HS-5 (cell line): ENCODE measurements at places on chromosomes 2 and 18.

DNA sequence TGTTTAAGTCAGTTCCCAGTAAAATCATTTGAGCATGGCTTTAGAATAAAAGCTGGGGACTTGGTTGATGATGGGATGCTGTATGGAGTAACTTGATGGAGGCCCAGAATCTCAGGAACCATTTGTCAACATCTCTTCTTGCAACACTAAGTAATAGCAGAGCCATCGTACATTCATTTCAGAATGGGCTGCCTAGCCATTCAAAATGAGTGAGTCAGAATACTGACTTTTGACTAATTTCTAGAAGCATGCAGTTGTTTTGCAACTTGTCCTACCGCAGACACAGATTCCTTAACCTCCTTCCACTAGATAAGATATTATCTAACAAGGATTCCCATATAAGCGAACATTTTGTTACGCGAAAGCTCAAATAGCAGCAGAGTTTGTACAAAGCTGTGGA is 229.5 kb downstream of the CNTNAP5 start:
- peak; percentile 81 for DNase-seq

DNA sequence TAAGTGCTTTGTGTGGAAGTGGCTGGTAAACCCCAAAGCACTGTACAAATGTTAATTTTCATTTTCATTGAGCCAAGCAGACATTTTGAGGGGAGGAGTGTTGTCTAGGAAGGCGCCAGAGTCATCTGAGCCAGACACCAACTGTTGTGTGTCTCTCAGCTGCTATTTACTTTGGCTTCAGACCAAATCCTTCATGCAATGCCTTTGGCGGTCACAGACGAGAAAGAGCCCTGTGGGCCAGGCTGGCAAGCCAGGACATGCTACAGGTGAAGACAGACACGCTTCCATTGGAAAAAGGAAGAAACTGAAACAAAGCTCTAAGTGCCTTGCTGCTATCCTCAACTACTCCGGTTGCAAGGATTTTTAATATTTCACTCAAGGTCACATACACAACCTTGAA is 115.4 kb upstream of the CDC42EP3 start:
- DNase-seq: no peak

DNA sequence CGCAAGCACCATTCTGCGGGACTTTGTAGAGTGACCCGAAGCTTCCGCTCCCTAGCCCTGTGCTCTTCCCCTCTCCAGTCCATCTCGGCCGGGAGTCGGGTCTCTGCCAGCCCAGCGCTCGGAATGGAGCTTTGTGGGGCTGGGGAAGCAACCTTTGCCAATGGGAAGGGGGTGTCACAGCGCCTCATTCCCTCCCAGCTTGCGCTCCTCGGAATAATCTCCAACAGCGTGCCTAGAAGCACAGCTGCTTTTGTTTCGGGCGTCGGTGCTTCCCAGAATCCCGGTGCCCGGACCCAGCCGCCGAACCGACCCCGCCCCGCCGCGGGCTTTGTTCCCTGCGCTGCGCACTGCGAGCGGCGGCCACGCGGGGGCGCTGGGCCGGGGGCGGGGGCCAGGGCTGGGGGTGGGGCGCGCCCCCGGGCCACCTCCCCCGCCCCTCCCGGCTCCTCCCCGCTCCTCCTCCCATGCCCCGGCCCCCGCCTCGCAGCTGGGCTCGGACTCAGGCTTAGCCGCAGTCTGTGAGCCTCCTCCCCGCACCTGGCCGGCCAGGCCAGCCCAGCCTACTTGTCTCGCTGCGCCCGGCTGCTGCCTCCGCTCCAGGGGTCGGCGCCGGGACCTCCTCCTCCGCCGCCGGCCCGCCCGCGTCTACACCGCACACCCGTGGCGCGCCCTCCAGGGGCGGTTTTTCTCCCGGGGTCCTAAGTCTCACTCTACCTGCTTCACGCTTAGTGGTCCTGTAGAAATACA is 77.7 kb upstream of the SMAD2 start:
- no peak for DNase-seq

DNA sequence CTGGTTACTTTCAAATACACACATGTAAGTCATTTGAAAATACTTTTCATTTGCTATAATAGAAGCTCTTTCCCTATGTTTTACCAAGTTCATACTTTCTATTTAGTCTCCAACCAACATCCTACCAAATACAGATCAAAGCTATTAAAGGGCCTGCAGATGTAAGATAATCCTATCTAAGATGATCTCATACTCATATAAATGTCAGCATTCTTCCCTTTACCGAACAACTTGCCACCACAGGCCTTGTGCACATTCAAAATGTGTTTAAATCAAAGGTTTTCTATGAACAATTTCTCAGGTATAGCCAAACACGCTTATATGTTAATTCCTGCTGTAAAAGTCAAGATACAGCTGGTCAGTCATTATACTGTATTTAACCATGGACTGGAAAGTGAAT is 23.3 kb downstream of the KCTD18 start:
- no peak for DNase-seq

- DNase-seq: no peak
Observed at GRCh38 chr18:75456199-75456631, 28.7 kb upstream of the SMIM21 start.

GRCh38 chr2:170142502-170142901 is 35.4 kb upstream of the MYO3B start:
- no peak for DNase-seq

DNA sequence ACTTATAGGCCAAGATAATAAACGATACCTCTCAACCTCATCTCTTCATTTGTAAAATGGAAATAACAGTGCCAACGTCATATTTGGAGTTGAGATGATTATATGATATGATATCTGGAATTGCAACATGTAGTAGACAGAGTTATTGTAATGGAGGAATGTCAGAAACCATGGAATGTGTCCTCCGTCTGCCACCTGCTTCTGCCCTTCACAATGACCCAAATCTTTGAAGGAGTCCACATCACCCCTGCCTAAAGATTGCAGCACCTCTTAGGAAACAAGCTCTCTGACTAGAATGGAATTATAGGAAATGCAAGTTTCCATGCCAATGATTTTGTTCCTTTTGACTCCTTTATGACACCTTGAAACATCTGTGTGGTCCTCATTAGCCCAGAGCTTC is 14.9 kb downstream of the NR4A2 start:
- DNase-seq: no peak

DNA sequence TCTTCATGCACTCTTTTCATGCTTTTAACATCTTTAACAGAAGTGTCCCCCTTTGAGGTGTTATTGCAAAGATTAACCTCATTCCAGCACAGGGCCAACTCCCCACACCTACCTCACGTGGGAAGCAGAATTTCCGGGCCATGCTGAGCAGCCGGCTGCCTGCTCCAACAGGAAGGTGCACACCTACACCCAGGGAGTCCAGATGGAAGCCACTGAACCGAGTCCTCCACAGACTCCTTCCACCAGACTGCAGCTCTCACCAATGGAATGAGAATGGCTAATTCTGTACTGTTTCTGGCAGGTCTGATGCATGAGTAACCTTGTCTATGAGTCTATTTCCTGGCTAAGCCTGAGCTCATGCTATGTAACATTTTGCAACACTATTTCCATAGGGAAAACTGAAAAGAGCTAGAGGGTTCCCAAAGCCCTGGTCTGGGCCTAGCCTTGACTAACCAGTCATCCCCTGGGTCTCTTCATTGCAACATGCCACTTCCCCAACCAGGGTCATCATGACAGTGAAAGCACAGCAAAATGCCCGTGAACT is 11.0 kb downstream of the ERFE start:
- peak; percentile 99 for DNase-seq

DNA sequence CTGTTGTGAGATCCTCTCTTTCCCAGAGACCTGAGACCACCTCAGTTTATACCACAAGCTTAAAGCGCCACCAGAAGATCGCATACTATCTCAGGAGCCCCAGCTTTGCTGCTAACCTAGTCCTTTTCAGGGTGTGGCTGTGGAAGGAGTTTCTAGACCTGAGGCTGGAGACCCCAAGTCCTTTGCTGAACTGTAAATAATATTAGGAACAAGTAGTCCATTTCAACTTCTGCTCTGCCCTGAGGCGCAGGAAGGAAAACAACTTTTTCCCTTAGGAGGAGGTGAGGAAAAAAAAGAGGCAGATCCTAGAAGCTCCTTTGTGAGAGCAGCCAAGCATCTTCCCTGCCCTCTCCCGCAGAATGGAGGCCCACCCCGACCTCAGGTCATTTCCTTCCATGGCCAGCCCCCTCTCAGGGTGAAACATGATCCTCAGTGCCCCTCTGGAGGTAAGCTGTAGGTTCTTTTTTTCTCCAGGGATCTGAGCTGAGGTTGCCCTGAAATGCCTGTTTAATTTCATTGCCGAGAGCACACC is 122.8 kb upstream of the LGALSL start:
- no peak for DNase-seq
